ENCODE measurements at places on chromosomes 4 and X.

GRCh38 chr4:97589481-97590196 lies 553.6 kb downstream of the STPG2 start:
- no peak for DNase-seq

DNA sequence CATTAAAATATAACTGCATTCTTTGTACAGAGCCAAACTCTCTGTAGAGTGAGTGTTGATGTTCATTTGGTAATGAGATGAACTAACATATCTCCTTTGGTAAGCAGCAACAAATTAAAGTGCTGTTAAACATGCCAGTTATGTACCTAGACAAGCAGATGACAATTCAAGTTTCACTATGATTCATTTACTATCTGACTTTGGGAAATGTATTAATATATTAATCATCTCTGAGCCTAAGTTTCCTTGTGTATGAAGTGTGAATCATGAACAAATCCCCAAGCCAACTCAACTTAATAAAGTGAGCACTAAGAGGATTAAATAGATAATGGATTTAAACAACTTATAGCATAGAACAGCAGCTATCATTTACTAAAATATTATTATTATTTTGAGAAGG lies 1044.2 kb downstream of the GLUD2 start:
- DNase-seq, result no peak

GRCh38 chr4:67250131-67250896 lies 295.0 kb downstream of the CENPC start:
- no peak for DNase-seq

GRCh38 chrX:135114392-135114791 lies 5.9 kb downstream of the ETDB start:
- DNase-seq, result no peak

DNA sequence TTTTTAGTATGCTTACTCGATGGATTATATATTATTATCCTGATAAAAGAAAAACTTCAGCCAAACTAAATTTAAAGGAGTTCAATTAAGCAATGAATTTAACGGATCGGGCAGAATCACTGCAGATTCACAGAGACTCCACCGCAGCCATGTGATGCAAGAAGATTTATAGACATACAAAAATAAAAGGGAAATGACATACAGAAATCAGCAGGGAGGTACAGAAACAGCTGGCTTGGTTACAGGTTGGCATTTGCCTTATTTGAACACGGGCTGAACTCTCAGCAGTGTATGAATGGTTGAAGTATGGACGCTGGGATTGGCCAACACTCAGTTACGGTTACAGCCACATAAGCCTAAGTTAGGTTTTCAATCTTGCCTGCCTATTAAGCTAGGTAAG lies 35.4 kb upstream of the DHRSX start:
- DNase-seq, result no peak

DNA sequence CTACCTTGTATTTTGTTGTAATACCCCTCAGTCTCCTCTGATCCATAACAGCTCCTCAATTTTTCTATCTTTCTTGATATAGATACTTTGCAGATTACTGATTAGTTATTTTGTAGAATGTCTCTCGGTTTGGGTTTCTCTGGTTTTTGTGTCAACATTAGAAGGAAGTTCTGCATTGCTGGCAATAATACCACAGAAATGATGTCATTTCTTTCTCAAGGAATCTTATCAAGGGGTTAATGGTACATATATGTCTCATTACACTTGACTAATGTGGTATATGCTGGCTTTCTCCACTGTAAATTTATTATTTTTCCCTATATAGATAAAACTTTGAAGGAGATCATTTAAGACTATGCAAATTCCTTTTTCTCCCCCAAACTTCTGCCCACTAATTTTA lies 183.6 kb upstream of the DKK2 start:
- no peak for DNase-seq

DNA sequence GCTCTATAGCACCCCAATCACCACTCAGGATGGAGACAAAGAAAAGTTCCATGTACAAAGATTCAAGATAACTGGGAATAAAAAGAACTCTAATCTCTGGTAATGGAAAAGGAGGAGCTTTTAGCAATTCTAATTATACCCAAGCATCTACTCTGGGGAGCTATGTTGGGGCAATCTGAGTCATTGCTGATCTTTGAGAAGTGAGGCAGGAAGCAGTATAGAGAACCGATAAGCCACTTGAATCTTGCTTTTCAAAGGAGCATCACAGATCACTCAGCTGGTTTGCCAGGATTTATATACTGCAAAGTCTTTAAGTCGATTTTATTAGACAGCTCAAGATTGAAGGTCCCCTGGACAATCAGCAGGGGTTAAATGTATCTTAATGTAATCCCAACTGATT lies 220.0 kb downstream of the ENOX2 start:
- DNase-seq, result no peak

DNA sequence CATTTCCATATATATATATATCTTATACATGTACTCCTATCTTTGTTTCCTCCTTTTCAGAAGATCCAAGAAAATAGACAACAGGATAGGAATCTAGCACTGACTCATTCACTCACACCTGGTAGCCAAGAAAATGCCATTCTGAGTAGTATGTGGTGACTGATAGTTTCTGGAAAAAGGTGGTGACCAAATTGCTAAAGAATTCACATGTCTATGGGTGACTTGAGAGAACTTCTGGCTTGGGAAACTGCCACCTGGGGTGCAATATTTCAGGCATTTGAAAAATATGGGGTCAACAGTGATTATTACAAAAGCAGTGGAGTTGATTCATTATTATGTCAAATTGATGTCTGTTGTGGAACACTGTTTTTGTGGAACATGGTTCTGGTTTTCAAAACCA lies 605.1 kb downstream of the PCDH18 start:
- no peak for DNase-seq

DNA sequence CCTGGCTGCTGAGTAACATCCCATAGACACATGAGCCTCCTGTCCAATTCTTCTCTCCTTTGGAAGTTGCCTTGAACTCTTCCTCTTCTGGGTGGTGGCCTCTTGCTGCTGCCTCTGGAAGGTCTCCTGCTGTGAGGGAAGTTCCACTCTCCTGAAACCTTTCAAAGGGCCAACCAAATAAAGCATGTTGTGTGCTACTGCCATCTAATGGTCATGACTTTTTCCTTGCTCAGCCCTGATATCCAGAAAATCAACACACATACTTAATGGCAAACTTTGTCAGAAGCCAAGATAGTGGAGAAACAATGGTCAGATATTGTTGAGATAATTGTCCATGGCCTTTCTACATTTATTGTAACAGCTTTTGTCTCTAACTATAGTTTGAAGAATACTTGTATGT lies 19.1 kb upstream of the ZXDA start:
- no peak for DNase-seq

DNA sequence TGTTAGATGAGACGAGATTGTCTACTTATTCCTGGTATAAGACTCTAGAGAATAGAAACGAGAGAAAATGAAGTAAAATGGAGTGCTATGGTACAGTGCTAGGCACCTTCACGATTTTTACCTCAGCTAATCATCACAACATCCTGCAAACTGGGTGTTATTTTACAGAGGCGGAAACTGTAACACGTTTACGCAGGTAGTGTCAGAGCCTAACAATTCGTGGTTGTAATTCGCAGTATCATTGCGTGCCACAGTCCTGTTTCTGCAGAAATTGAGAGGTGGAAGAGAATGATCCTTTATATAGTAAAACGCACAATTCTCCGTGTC lies 383 bp upstream of the TBC1D19 start:
- peak; percentile 74 for DNase-seq

DNA sequence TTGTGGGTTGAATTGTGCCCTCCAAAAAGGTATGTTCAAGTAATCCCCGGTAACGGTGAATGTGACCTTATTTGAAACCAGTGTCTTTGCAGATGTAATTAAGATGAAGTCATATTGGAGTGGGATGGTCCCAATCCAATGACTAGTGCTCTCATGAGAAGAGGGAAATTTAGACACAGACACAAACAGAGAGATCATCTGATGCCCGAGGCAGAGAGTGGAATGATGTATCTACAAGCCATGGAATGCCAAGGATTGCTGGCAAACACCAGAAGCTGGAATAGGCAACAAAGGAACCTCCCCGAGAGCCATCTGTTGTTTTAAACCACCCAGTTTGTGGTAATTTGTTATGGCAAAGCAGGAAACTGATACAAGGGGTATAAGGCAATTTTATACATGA lies 35.1 kb downstream of the RPS6KA3 start:
- DNase-seq, result no peak

DNA sequence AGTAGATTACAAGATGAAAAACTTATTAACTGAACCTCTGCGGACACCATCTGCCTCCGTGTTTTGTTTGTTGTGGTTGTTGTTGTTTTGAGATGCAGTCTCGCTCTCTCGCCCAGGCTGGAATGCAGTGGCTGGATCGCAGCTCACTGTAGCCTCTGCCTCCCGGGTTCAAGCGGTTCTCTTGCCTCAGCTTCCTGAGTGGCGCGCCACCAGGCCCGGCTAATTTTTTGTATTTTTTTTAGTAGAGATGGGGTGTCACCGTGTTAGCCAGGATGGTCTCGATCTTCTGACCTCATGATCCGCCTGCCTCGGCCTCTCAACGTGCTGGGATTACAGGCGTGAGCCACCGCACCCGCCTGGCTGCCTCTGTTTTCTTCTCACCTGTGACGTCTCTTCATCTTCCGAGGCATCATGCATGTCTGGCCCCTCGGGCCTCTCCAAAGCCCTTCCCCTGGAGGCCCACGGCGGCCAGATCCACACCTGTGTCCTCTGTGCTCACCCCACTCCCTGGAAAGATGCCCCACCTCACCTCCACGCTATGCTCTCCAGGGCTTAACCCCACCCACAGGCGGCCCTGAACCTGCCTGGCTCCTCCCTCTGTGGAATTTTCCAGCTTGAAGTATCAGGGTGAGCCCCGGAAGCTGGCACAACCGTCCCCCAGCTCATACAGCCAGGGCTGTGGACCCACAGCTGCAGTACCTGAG lies 77.0 kb upstream of the MXD4 start:
- DNase-seq, result no peak

DNA sequence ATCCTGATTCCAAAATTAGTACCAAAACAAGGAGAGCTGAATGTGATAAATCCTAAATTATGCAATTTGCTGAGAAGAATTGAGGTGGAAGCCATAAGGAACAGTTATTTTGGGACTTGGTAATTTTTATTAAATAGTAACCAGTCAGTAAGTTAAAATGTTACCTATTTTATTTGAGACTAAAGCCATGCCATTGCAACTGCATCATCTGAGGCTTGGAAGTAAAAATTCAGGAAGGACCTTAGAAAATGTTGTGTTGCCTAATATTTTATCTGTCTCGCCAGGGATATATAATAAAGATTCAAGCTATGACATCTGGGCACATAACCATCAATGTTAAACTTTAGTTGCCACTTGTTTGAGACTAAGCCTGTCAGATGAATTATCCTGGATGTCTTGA lies 341.3 kb upstream of the MAGEB16 start:
- DNase-seq, result no peak

- no peak for DNase-seq
These were observed 15.3 kb downstream of the TKTL1 start for GRCh38 chrX:154310616-154311536.

- DNase-seq, result no peak
These were observed 91.8 kb upstream of the ATXN3L start for GRCh38 chrX:13411496-13412207.

DNA sequence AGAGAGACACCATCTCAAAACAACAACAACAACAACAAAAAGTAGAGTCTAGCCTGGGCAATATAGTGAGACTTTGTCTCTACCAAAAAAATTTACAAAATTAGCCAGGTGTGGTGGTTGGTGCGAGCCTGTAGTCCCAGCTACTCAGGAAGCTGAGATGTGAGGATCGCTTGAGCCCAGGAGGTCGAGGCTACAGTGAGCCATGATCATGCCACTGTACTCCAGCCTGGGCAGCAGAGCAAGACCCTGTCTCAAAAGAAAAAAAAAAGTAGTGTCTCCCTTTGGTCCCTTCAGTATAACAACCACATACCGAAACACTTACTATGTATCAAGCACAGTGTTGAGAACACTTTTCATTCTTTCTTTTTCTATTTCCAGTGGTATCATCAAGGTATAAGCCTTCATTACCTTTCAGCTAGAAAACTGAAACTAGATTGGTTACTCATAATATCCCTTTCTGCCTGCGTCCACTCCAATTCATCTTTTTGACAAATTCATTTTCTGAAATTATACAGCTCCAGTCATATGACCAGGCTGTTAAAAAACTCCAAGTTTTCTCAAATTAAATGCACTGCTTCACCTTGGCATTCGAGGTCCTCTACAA lies 54.1 kb downstream of the RPS6KA3 start:
- no peak for DNase-seq

DNA sequence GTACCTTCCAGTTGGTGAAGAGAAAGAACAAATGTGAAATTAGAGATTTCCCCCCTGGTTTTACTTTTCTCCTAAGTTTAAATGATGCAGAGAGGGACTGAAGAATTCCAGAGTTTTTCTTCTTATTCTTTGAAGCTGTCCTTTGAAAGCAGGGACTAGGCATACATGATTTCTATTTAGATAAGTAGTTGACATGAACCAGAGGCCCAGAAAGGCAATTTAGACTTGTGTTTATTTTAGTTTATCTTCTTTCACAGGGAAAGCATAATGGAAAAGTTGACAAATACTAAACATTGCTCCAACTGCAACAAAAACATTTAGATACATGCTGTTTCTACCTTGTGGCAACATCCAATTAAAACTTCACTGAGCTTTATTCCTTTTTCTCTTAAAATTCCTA lies 32.0 kb downstream of the PTPN13 start:
- DNase-seq, result no peak

- peak; percentile 35 for DNase-seq
These were observed 2.9 kb downstream of the ARHGAP4 start for GRCh38 chrX:153922932-153923857.

GRCh38 chr4:123812066-123812390 lies 415.4 kb downstream of the SPRY1 start:
- DNase-seq, result no peak

GRCh38 chr4:100605144-100605543 lies 87.3 kb upstream of the EMCN start:
- peak; percentile 38 for DNase-seq

GRCh38 chr4:163484906-163485305 lies 9.6 kb upstream of the TMA16 start:
- DNase-seq, result no peak
